ENCODE measurements at places on chromosomes 5 and 9. TPM values are rescaled to one million over a fixed set of nuclear protein-coding genes. Genes with fewer than 3 reads are reported as not detected.

The GPR150 gene
- 0.40 TPM for total RNA-seq

The ARSI gene
- total RNA-seq, result 10.2 TPM

The CCDC192 gene
- not detected for total RNA-seq

The CDH9 gene
- total RNA-seq, result not detected

The TESK1 gene
- 16.1 TPM for total RNA-seq

The P4HA2 gene
- total RNA-seq, result 725 TPM

The TNC gene
- 364 TPM for total RNA-seq

The PCDHA1 gene
- not detected for total RNA-seq

The IRX1 gene
- 0.86 TPM for total RNA-seq

The LMX1B gene
- total RNA-seq, result under 0.01 TPM

All from smooth muscle cell of the pulmonary artery (primary cell).